ENCODE measurements at places on chromosomes 13 and 19.

DNA sequence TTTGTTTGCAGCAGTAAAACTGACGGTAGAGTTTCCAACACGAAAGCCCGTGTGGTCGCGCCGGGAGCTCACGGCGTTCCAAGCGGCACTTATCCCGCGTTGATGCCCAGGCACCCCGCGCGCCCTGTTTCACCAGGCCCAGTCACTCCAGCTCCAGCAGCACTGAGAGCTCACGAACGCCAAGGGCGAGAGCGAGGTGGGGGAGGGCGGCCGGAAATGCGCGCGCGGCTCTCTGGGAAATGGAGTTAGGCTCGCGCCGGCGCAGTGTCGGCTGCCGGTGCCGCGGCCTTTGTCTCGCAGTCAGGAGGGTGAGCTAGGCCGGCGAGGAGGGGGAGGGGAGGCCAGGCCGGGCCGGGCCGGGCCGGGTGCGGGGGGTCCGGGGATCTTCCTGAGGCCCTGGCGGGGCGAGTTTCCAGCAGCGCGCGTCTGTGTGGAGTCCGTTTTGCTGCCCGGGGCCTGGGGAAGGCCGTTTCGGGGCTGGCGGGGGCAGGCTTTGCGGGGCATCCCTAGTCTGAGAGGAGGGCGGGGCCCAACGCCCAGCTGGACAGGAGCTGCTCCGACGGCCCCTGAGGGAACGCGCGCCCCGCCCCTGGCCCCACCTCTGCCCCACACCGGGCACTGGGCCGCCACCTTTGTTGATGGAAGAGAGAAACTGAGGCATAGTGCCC is at the start of gene ZNF135:
TSS of gene ZNF135 (plus strand) at position 280 of the 668 bp plus-strand sequence. CDS start 721 bp downstream, outside the sequence.
- DNase-seq = peak; percentile 1

DNA sequence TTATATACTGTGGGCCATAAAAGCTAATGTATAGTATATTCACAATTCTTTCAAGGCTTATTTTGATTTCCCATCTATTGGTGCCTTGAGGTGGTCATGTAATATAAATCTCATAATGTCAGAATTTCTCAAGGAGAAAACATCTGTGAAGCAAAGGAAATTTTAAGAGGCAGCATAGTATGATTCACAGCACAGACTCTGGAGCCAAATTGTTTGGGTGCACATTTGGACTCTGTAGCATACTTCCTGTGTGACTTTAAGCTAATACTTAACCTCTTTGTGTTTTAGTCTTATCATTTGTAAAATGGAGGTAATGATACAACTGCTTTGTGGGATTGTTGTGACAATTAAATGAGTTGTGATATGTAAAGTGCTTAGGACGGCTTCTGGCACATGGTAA is 67.6 kb downstream of the PIBF1 start:
- DNase-seq = no peak

- no peak for DNase-seq
Observed at GRCh38 chr13:73751290-73751689, 382.9 kb downstream of the KLF12 start.

- no peak for DNase-seq
Observed at GRCh38 chr19:46959894-46960556, 59.6 kb upstream of the NPAS1 start.

DNA sequence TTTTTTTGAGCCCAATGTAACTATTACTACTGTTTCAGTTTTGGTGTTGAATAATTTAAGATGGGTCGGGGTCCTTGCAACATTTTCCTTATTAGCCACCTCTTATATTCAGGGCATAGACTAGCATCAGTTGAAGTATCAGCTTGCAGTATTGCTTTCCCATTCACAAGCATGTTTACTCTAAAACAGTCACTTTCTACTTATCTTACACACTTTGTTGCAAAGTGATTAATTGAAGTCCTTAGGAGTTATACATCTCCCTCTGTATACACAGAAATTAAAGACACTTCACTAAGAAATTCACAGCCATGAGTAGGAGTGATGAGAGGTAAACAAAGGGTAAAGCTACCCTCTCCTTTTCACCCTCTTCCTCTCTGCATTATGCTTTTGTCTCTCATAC is 27.6 kb downstream of the SLAIN1 start:
- DNase-seq = no peak

GRCh38 chr13:106478116-106478515 is 57.3 kb downstream of the EFNB2 start:
- no peak for DNase-seq

GRCh38 chr13:25224151-25224550 is 52.1 kb upstream of the AMER2 start:
- no peak for DNase-seq

GRCh38 chr13:73065036-73065435 is 6.2 kb downstream of the KLF5 start:
- no peak for DNase-seq

- DNase-seq = no peak
Observed at GRCh38 chr13:24286624-24287023, 22.8 kb upstream of the C1QTNF9 start.

- no peak for DNase-seq
Observed at GRCh38 chr13:40923867-40924266, 95.2 kb downstream of the ELF1 start.

- no peak for DNase-seq
Observed at GRCh38 chr19:34017024-34017423, 155.3 kb upstream of the LSM14A start.

GRCh38 chr13:22063416-22064124 is 392.7 kb downstream of the FGF9 start:
- DNase-seq = no peak

GRCh38 chr13:23500849-23501248 is 67.3 kb upstream of the SACS start:
- DNase-seq = no peak

DNA sequence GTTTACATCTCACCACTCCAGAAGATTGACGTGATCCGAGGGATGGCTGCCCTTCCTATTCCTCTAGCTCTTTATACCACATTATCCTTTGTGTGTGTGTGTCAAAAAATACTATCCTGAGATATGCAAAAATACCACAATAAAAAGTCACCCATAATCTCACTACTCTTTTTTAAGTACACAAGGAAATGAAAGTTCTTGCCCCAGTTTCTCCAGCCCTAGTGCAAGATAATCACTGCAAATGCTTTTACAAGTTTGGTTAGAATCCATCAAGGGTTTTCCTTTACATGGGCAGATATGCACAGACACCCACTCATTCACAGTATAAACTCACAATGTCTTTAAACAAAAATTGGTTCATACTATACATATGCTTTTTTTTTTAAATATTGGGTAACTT is 89.3 kb downstream of the DIAPH3 start:
- no peak for DNase-seq

- DNase-seq = no peak
Observed at GRCh38 chr13:113646376-113646775, 11.6 kb downstream of the ATP4B start.

- DNase-seq = peak; percentile 88
Observed at GRCh38 chr13:99380921-99381645, 73.9 kb upstream of the GPR183 start.

DNA sequence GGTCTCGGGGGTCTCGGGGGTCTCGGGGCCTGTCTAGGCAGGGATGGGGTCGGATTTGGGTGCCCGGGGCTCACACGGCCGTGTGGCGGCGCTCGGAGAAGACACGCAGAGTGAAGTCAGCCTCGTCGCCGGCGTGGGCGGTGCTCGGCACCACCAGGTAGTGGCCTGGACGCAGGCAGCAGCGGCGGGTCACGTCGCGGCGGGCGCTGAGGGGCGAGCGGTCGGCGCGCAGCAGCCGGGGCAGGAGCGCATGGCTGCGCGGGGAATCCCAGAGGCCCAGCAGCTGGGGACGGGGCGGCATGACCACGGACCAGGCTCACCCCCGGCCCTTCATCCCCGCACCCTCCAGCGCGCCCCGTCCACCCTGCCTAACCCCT is 8.2 kb downstream of the CAPN12 start:
- no peak for DNase-seq

DNA sequence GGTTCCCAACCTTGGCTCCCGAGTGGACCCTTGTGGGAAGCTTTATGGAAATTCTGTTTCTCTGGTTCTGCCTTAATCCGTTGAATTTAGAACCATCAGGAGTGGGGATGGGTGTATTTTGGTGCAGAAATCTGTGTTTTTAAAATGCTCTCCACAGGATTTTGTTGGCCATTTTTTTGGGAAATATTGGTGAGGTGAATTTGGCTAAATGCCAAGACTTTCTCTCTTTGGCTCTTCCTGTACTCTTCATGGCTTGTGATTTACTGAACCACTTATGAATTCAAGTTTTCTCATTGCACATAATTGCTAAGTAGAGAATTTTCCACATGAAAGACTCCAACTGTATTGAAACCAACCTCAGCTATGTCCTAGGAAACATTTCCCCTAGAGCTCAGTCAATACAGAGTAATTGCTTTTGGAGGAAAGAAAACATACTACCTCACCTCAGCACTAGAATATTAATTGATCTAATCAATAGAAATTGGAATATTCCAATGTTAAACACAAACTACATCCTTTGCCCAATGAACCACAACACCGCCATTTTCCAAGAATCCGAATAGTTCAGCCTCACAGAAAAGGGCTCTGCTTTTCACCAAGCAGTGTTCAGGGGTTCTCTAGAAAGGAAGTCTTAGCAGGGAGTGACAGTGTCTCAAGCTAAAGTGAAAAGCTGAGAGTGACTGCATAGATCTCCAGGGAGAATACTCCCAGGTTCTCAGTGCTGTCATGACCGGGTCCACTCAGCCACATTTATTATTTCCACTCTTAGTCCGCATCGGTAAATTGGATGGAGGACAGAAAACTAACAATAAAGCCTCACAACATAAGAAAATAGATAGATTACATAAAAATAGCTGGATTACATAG is 60.3 kb downstream of the ERCC5 start:
- DNase-seq = no peak

- no peak for DNase-seq
Observed at GRCh38 chr13:32323912-32324311, 8.6 kb downstream of the BRCA2 start.

All from activated CD4-positive, alpha-beta T cell treated with anti-CD3 and anti-CD28 coated beads, Interleukin-2, Interleukin-4, amounts not matched to agents 100 ng/mL and 50 ng/mL, durations not matched to agents 16 hours and 8 hours (primary cell).